ENCODE measurements at places on chromosomes 11 and 22.

- no peak for DNase-seq
Measured at GRCh38 chr22:22423681-22424080, 84.9 kb downstream of the ZNF280B start.

DNA sequence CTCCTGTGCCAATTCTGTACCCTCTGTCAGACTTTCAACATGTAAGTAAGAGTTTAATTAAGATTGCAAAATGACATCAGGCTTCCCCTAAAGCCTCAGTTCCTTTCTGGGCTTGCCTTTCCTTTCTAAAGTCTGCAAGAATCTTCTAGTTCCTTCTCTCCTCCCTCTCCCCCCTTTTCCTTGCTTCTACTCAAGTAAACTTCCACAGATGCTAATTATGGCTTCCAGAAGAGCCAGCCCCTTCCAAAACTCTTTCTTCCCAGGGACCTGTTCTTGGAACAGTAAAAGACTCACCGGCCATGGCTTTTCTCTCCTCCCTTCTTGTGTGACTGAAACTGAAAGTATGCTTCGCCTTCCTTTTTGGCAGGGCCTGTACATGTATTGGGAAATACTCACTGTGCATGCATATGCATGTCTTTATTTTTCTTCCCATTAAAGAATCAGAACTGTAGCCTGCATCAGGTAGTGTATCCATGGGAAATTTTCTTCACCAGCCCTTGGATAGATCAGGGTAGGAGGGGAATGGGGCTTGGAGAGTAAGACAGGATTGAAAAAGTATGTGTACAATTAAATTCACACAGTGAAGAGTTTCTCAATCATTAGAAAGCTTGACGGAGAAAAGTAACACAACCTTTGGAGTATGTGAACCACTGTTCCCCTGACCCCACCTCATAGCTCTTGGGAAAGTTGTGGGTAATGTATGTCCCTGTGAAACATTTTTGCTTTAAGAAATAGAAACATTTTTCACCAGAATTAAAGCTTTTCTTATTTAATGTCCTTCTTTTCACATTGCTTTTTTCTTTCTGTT, at the start of gene CASP1:
TSS of gene CASP1 (minus strand) at position 332 of the 808 bp plus-strand sequence. CDS start at position 301, 31 bp downstream.
- DNase-seq = peak; percentile 86

DNA sequence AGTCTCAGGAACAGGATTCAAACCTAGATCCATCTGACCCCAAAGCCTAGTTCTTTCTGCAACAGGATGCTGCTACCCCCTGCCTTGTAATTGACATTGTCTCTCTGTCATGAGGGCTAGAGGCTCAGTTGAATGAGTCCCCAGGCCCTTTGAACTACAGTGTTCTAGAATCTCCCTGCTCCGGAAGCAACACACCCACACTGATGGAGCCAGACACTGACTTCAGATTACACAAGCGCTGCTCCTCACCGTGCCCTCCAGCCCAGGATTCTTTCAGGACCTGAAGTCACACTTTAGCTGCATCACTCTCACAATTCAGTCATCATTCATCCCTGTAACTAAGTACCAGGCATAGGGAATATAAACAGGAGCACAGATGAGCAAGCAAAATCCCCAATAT, 69.6 kb downstream of the RAB30 start:
- peak; percentile 26 for DNase-seq

- no peak for DNase-seq
Measured at GRCh38 chr11:57251037-57251436, 14.0 kb upstream of the APLNR start.

DNA sequence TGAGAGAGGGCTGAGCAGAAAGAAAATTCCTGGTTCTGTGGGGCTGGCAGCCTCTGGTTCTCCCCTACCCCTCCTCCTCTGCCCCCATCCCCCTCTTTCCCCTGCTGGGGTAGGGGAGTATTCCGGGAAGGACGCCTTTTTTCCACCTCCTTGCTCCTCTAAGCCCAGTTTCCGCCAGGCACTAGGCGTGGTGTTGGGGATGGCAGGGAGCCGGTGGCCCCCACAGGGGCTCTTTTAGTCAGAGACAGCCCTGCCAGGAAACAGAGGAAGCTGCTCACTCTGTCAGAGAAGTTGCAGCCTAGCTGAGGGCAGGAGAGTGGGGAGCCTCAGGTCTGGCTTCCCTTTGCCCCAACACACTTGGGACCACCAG, 15.6 kb upstream of the ARHGEF17 start:
- no peak for DNase-seq

- DNase-seq = no peak
Measured at GRCh38 chr11:73402834-73403185, 26.6 kb downstream of the RELT start.

Data from amniotic epithelial cell (primary cell).